ENCODE measurements at places on chromosomes 3 and 15. TPM values are rescaled to one million over a fixed set of nuclear protein-coding genes. Genes with fewer than 3 reads are reported as not detected.

Gene TTLL13
- not detected for total RNA-seq

Gene TRIM59
- total RNA-seq, result 119 TPM

Gene ARGFX
- not detected for total RNA-seq

Gene AP3B2
- 0.11 TPM for total RNA-seq

Gene CX3CR1
- not detected for total RNA-seq

Gene PRR20G
- total RNA-seq, result not detected

Gene ITIH1
- total RNA-seq, result not detected

Gene C3orf22
- total RNA-seq, result not detected

Gene IQCF5
- not detected for total RNA-seq

Data from SJSA1 (cell line).